ENCODE measurements at places on chromosomes 7 and 10.

- DNase-seq: no peak
These were observed 12.1 kb downstream of the SAP25 start for GRCh38 chr7:100561491-100562194.

DNA sequence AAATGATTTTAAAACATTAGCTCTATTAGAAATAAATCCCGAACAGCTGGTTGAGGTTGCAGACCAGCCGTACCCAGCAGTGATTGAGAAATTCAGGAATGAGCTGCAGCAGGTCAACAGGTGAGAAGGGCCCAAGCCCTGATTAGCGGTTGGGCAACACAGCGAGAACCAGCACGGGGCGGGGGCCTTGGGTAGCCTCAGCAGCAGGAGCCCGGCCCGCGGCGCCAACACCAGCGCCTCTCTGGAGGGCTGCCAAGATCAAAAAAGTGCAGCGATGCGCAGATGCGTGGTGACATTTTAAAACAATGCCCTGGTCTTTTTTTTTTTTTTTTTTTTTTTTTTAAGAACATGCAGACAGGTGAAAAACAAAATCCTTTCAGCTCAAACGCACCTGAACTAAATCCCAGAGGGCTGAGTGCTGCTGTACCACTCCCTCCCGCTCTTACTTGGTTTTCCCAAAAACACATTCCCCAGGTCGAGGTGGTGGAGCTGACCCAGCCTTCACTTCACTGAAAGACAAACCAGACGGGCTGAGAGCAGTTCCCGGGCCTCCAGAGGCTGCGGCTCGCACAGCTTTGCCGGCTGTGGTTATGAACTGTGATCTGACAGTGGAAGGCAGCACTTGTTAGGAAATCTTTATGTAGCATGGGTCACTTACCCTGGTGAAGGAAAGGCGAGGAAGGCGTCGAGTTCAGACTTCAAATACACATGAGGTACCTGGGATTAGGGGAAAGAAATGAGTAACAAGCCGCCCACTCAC, 579.4 kb downstream of the SDK1 start:
- no peak for DNase-seq

- no peak for DNase-seq
These were observed 193.4 kb upstream of the MBL2 start for GRCh38 chr10:52965938-52966401.

DNA sequence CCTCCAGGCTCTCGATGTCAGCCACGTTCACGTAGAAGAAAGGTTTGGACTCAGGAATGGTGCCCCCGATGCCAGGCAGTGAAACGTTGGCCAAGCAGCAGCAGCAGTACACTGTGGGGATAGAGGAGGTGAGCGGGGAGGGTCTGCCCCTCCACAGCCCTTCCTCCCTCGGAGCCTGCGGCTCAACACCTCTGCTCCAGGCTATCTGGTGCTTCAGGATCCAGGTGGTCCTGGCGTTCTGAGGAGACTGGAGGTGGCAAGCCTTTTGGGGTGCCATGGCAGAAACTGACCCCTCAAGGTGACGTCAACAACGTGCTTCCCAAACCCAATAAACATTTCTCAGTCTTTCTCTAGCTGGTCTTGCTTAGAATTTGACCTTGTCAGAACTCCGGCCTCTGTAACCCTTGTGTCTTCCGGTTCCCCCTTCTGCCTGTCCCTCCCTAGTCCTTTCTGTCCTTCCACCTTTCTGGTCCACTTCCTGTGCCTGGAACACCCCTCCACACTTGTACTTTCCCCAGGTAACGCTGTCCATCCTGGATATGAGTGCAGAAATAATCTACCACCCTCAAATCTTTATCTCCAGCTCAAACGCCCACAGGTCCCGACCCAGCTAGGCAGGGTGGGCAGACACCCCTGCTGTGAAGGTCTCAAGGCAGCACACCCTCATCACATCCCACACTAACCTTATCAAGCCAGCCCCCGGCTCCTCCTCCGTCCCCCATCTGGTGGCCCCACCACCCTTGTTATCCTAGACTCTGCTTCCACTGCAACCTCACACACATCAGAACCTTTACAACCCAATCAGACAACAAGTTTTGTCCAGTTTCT, 36.5 kb downstream of the DENND11 start:
- DNase-seq: no peak
